ENCODE measurements at places on chromosomes 2 and 18.
A peak's percentile ranks its signal among the peaks of the same experiment; 100 is the strongest.

- no peak for DNase-seq
Observed at GRCh38 chr2:12261986-12262680, 454.6 kb upstream of the TRIB2 start.

GRCh38 chr18:58937071-58937886 lies 72.6 kb downstream of the ZNF532 start:
- no peak for DNase-seq

DNA sequence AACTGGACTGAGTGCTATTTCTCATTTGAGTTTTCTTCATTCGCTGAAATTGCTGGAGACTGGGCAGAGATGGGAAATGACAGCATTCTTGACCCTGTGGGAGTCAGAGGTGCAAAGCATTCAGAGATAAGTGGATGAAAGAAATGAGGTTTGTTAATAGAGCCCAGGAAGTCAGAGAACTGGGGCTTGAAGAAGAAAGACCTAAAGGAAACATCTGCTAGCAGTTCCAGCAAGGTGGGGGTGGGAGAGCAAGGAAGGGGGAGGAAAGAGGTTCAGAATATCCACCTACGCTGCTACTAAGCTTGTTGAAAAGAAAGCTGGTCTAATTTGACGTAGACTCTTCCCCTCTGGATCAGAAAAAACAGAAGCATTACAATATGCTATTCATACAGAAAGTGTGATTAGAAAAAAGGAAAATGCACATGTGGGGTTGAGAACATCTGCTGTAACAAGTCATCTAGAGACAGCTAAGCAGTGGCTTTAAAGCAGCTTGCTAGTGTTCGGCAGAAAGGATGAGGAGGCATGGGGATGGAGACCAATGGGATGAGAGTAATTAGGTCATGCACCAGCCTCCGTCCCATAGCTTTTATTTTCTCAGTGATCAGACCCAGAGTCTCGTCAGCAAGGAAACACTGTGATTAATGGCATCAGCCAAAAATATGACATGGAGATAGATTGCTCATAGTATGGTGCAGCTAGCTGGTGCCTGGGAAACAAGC lies 29.7 kb downstream of the NAB1 start:
- no peak for DNase-seq

GRCh38 chr2:148730085-148730484 lies 85.5 kb downstream of the EPC2 start:
- DNase-seq = no peak

DNA sequence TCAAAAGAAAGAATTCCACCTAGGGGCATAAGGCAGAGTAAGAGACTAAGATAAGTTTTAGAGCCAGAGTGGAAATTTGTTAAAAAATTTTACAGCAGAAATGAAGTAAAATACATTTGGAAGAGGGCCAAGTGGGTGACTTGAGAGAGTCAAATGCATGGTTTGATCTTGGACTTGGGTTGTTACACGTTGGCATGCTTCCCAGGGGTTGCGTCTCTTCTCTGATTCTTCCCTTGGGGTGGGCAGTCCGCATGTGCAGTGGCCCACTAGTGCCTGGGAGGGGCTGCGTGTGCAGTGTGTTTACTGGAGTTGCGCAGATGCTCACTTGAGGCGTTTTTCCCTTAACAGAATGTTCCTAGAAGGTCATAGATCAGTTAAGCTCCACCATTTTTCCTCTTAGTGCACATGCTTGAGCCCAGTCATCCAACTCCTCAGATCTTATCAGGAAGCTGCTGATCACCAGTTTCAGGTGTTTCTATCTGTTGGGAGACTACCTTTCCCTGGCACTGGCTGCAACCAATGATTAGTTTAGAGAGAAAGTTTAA lies 13.1 kb downstream of the SEH1L start:
- peak; percentile 37 for DNase-seq

DNA sequence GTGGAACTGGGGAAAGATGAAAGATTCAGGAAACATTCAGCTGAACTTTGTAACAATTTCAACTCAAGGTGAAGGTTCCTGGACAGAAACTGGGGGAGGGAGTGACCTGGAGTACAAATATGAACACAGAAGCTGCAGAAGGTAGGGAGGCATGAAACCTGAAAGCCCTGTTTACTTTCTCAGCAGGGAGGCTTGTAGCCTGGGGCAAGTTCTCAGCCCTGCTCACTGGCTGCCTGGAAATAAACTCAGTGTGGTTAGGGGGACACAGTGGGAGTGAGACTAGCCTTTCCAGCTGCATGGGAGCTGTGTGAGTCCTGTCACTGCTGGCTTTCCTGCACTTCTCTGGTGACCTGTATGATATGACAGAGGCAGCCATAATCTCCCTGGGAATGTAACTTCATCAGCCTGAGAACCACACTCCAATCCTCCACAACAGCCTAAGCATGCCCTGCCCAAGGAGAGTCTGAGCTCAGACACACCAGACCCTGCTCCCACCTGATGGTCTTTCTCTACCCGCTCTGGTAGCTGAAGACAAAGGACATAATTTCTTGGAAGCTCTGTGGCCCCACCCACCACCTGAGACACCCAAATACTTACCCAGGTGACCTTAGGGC lies 77.0 kb downstream of the ZSWIM2 start:
- DNase-seq = no peak

- no peak for DNase-seq
Observed at GRCh38 chr2:71449343-71449742, 4.0 kb upstream of the DYSF start.

GRCh38 chr2:133894429-133894828 lies 326.2 kb upstream of the NCKAP5 start:
- no peak for DNase-seq

- no peak for DNase-seq
Observed at GRCh38 chr18:22827216-22827615, 105.9 kb upstream of the RBBP8 start.

GRCh38 chr18:5288517-5288935 lies 7.0 kb downstream of the ZBTB14 start:
- no peak for DNase-seq

DNA sequence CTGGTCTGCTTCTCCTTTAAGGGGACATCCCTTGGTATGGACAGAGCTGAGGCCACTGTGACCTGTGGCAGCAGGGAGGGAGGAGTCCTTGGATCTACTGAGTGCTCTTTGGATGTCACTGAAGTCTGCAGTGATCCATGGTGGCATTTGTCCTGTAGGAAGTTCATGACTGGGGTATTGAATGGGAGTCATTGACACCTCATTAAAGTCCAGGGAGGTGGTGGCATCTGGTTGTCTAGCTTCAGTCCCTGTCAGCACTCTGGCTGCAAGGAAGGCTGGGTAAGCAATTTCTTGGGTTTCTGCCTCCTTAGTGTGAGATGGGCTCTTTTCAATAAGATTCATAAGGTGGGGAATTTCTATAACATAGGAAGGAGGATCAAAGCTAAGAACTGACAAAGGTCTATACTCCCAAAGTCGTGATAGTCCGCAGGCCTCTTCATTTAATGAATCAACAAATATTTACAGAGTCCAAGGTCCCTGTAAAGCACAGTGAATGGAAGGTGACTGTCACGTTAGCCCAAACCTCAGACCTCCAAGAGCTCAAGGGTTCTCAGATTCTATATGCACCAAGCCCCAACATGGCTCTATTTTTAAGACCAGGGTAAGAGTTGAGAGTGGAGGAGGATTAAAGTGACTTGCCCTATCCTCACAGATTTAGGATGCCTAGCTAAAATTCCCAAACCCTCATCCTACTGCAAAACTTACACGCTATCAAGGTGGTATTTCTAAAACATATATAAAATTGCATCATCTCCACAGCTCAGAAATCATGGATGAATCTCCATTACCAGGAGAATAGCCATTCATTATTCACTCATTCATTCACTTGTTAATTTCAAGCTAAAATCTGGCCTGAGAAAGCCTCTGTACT lies 40.2 kb downstream of the THNSL2 start:
- DNase-seq = no peak

DNA sequence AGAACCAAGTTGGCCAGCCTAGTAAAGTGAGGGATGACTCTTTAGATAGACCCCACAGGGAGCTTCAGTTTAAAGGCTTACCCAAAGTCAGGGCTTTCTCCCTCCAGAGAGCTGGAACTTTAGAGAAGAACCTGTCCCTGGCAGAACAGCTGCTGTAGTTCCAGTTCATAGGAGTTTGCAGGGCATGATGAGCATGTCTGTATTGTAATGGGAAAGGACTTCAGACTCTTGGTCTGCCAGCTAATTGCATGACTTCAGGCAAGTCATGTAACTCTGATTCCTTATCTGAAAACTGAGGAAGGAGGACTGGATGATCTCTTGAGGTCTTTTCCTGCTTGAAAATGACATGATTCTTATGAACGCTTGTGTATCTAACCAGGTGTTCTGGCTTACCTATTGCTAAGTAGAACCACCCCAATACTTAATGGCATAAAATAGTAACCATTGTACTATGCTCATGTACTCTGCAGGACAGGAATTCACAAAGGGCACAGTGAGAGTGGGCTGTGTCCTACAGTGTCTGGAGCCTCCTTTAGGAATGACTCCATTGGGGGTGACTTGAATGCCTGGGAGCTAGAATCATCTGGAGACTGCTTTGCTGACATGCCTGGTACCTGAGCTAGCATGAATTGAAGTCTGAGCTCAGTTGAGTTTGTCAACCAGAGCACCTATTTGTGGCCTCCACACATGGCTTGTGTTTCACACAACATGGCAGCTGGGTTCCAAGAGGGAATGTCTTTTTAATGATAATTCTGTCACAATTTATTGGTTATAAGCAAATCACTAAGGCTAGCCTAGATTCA lies 18.9 kb downstream of the SP5 start:
- no peak for DNase-seq

- DNase-seq = peak; percentile 26
Observed at GRCh38 chr18:961644-962355, 57.1 kb downstream of the ADCYAP1 start.

GRCh38 chr2:109531221-109531620 lies 82.5 kb downstream of the SEPTIN10 start:
- DNase-seq = no peak

DNA sequence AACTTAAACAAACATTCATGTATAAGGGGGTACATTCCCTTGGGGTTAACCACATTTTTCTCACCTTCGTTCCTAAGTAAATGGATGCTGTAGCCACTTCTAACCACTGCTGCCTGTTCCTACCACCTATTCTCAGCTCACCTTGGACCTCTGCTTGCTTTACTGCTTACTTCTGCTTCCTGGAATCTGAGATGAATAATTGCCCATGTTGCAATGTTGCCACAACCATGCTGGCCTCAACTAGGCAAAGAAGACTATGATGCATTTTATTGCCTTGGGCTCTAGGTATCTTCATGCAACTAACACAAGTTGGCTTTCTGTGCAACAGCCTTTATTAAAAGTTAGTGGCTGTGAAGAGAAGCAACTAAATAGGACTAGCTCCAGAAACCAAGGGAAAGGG lies 106.3 kb upstream of the TCF4 start:
- DNase-seq = no peak

GRCh38 chr18:59040770-59041148 lies 98.9 kb upstream of the SEC11C start:
- DNase-seq = no peak

GRCh38 chr18:23662309-23663263 lies at the start of gene ANKRD29:
ANKRD29 (minus strand) TSS chr18:23662911; CDS start chr18:23662730, 181 bp downstream.
- DNase-seq = peak; percentile 13

- DNase-seq = no peak
Observed at GRCh38 chr2:14826518-14826917, 194.0 kb downstream of the LRATD1 start.

DNA sequence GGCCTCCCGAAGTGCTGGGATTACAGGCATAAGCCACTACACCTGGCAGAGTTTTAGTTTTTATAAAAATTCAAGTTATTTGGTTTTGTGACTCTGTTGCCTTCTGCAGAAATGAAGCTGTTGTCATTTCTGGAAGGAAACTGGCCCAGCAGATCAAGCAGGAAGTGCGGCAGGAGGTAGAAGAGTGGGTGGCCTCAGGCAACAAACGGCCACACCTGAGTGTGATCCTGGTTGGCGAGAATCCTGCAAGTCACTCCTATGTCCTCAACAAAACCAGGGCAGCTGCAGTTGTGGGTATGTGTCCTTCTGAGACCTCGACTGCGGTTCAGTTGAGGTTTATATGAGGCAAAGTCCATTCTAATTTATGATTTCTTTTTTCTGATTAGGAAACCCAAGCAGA lies 7.2 kb downstream of the MTHFD2 start:
- DNase-seq = no peak

GRCh38 chr2:195596840-195597239 lies 60.2 kb upstream of the SLC39A10 start:
- no peak for DNase-seq

DNA sequence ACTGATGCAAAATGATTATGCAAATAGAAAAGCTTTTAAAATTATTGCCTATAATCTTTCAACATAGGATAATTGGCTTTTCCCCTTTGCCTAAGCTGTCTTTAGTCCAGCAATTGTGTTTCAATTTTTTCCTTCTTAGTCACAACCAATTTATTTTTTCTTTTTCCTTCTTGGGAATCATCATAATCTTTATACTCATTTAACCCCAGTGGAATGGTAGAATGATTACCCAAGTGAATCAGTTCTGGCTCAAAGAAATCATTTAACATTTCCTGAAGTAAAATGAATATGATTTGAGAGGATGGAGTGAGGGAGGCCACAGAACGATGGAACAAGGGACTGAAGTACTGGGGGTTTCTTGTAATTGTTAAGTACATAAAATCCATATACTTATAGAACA lies 93.0 kb upstream of the CRIM1 start:
- no peak for DNase-seq

GRCh38 chr2:239363946-239364637 lies 36.7 kb downstream of the HDAC4 start:
- no peak for DNase-seq

GRCh38 chr2:128347701-128348539 lies 29.3 kb upstream of the HS6ST1 start:
- peak; percentile 99 for DNase-seq

DNA sequence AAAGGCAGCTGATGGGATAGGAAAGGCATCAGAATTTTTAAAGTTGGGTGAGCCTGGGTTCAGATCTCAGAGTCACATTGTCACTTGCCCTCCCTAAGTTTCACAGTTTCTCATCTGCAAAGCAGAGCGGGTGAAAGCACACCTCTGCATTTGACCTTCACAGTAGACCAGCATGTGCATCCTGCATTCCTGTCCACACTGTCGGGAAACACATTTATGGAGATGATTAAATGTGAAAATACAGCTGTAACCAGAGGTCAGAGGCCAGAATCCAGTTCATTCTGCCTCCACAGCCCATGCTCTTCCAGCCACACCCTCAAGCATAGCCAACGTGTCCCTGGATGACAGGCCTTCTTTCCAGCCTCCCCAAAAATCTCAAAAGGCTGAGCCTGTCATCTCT lies 392.0 kb upstream of the MYT1L start:
- no peak for DNase-seq

- no peak for DNase-seq
Observed at GRCh38 chr2:122643725-122644329, 888.4 kb downstream of the TSN start.

- DNase-seq = no peak
Observed at GRCh38 chr2:71173096-71173495, 42.7 kb downstream of the MPHOSPH10 start.

DNA sequence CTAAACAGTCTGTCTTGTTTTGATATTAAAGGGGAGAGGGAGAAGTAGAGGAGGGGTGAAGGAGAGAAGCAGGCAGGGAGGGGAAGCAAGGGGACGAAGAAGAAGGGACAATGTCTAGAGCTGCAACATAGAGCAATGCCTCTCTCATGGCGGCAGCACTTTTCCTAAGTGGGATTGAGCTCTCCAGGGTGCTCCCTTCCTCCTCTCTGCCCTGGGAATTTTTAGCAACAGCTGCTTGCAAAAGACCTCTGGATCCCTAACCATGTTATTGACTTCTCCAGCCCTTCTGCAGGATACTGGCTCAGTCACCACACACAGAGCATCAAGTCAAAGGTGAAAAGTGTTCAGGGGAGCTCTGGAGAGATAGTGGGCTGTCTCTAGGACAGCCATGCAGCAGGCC lies 734.9 kb downstream of the EPHA4 start:
- DNase-seq = no peak

GRCh38 chr2:239465017-239466001 lies 64.5 kb upstream of the HDAC4 start:
- peak; percentile 31 for DNase-seq
